ENCODE measurements at places on chromosomes 7 and 10. TPM values are rescaled to one million over a fixed set of nuclear protein-coding genes. Genes with fewer than 3 reads are reported as not detected.

Gene FRMD4A
- 0.53 TPM for total RNA-seq

Gene NPFFR1
- total RNA-seq: not detected

DNA sequence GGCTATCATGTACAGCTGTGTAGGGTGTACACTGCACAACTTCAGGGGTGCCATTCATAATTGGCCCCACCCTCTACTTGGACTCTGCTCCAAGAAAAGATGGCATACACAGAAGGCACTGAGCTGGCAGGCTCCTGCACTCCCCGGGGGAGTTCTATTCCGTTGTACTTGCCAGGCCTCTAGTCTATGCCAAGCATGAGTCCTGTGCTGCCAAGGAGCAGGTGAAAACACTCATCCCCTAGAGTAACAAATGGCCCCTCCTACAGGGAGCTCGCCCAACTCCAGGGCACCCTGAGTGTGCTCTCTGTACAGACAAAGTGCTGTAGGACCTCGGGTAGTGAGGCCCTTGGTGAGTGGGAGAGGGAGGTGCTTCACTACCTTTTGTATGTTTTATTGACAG is 127.2 kb downstream of the SLIT1 start:
- DNase-seq: no peak

DNA sequence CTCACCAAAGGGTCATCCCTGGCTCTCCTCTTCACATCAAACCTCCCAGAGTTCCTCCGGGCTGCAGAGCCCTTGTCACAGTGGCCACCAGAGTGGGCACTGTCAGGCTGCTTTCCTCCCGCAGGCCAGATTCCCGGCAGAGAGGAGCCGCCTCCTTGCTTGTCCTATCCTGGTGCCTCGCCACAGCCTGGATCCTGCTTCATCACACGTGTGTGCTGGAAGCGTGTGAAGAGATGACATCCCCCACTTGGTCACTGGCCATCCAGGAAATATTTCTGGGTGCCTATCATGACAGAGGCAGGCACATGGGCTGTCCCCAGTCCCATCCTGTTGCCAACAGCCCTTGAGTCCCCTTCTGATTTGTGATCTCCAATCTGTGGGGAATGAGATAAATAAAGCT is 15.0 kb downstream of the INSIG1 start:
- DNase-seq: no peak

DNA sequence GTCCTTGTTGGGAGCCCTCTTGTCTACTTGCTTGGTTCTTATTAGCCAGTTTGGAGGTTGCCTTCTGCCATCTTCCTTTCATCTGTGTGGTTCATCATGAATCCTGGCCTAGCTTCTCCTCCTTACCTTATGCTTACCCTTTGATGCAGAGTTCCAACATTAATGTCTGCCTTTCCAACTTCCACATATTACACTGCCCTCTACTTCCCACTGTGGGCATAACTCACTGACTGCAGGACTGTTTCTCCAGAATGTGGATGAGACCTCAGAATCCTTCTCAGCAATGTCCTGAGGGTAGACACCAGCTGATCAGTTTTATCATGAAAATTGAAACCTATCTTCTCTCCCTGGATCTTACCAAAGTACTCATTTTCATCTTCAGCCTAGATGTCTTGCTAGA is 491.0 kb downstream of the LRMDA start:
- DNase-seq: no peak

GRCh38 chr10:130757821-130758489 is 553.6 kb downstream of the TCERG1L start:
- no peak for DNase-seq

Gene HIP1
- 1.3 TPM for total RNA-seq

Gene ZNF467
- 8.1 TPM for total RNA-seq

DNA sequence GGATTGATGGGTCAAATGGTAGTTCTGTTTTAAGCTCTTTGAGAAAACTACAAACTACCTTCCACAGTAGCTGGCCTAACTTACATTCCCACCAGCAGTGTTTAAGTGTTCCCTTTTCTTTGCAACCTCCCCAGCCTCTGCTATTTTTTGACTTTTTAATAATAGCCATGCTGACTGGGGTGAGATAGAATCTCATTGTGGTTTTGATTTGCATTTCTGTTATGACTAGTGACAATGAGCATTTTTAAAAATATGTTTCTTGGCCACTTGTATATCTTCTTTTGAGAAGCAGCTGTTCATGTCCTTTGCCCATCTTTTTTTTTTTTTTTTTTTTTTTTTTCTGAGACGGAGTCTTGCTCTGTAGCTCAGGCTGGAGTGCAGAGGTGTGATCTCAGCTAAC is 155.2 kb upstream of the BMPER start:
- DNase-seq: no peak
